ENCODE measurements at places on chromosomes 7 and 10.

- no peak for DNase-seq
These were observed 1.3 kb downstream of the SERPINE1 start for GRCh38 chr7:101128040-101128834.

DNA sequence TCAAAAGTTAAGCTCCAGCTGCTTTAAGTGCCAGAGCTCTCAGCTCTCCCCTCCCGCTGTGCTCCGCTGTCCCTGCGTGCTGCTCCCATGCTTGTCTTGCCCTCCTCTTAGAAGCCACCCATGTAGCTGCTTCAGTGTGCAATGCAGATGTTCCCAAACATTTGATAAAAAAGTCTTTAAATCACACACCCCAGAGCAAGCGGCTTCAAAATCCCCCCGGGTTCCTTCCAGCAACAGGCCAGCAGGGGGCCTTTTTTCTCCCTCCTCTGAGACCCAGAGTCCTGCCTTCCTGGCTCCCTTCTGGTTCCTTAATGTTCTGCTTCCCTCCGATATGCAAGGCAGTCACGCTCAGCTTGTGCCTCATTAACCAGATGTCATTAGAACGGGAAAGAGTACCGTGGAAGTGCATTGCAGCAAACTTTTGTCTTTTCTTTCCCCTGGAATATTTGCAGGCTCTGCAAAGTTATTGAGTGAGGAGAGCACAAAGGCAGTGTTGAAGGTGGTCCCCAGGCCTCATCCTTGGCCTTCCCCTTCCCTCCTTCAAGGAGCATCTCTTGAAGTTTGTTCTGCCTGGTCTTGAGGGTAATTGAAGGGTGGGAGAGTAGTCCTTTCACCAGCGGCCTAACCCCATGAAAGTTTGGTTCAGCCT lies 25.5 kb downstream of the LDB3 start:
- peak; percentile 57 for DNase-seq

- DNase-seq, result no peak
These were observed 6.2 kb downstream of the ABI1 start for GRCh38 chr10:26854524-26854923.

- DNase-seq, result no peak
These were observed 497.2 kb downstream of the PLXNA4 start for GRCh38 chr7:132078891-132079735.

DNA sequence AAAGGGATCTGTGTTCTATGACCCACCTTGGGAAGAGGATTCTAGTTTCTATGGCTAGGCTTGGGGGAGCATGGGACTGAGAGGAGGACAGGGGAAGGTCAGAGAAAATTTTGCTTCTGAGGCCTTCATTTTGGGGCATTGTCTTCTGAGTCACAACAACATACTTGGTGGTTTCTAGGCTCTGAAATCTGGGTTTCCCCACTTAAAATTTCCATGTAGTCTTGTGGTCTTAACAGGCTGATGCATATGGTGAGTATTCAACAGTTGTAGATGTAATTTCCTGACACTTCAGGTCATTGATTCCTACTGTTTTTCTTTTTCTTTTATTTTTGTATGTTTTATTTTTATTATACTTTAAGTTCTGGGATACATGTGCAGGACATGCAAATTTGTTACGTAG lies 88.5 kb downstream of the ANKRD7 start:
- no peak for DNase-seq

GRCh38 chr7:44147026-44147991 lies 6.2 kb upstream of the MYL7 start:
- peak; percentile 54 for DNase-seq

DNA sequence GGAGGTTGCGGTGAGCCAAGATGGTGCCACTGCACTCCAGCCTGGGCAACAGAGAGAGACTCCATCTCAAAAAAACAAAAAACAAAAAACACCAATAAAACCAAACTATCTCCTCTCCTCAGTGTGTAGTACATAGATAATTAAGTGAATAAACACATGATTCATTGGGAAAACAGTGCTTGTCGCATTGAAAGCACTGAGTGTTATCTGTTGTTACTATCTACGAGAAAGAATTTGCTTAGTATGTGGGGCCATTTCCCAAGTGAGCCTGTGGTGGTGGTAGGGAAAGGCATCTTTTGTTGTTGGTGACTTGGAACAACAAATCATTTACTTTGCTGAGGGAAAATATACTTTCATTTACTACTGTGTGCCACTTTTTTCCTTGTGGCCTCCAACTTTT lies 42.6 kb downstream of the RSBN1L start:
- no peak for DNase-seq

GRCh38 chr10:113452146-113452845 lies 100.6 kb upstream of the HABP2 start:
- no peak for DNase-seq

GRCh38 chr10:76230921-76231285 lies 799.5 kb downstream of the LRMDA start:
- no peak for DNase-seq
